ENCODE measurements at places on chromosomes 7 and 10.

DNA sequence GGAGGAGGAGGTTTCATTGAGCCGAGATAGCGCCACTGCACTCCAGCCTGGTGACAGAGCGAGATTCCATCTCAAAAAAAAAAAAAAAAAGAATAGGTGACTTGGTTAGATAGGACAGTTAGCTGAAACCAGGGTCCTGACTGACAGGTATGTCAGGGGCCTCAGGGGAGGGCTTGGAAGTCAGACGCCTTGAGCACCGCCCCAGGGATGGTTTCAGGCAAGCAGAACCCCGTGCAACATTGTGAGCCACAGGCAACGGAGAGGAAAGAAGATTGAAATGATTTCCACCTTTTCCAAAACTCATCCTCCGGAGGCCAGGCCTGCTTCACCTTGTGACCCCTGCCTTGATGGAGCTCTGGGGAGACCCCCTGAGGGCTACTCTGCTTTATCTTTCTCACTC lies 8.6 kb downstream of the UCMA start:
- DNase-seq: no peak

DNA sequence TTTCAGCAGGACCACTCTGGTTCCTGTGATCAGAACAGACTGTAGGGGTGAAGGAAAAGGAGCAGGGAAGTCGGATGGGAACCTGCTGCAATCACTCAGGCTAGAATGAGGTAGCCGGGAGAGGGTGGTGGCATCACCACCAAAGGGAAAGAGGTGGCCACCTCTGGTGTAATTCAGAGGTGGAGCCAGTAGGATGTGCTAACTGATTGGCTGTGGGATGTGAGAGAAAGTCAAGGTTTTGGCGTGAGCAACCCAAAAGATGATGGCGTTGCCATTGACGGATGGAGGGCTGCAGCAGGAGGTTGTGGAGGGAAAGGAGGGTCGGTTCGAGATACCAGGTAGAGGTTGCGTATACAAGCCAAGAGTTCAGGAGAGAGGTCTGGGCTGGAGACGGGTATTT lies 7.4 kb upstream of the VSIR start:
- DNase-seq: no peak

DNA sequence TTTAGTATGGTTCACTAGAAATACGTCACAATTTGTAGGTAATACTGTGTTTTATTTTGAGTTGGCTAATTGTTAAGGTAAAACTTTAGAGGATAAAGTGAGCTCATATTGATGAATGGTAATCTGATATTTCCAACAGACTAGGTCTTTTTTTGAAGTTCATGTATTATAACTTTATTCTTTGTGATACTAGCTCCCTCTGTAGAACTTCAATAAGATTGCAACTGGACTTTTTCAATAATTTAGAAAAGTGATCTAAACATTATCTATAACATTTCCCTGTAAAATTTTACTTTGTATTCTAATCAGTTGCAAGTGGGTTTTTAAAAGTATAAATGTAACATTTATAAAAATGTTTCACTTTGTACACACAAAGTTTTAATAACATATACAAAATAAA lies 83.5 kb downstream of the ADK start:
- DNase-seq: no peak

- DNase-seq: no peak
These were observed 94.9 kb upstream of the PRSS1 start for GRCh38 chr7:142654398-142654797.

- DNase-seq: no peak
These were observed 304.2 kb downstream of the SDK1 start for GRCh38 chr7:3605222-3605621.

GRCh38 chr7:3916146-3916545 lies 615.1 kb downstream of the SDK1 start:
- no peak for DNase-seq

DNA sequence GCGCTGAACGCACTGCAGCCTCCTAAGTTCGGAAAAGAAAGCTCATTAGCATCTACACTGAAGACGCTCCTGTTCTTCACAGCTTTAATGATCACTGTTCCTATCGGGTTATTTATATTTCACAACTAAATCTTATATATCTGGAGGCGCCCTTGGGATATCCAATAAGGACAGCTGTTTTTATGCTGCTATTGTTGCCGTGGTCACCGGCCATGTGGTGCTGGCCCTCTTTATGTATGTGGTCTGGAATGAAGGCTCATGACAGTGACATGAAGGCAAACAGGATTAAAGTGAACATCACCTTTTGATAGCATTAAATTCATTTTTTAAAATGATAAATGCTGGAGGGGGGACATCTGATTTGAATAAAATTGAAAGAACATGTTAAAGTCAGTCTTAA lies 8.8 kb downstream of the BLVRA start:
- DNase-seq: no peak

DNA sequence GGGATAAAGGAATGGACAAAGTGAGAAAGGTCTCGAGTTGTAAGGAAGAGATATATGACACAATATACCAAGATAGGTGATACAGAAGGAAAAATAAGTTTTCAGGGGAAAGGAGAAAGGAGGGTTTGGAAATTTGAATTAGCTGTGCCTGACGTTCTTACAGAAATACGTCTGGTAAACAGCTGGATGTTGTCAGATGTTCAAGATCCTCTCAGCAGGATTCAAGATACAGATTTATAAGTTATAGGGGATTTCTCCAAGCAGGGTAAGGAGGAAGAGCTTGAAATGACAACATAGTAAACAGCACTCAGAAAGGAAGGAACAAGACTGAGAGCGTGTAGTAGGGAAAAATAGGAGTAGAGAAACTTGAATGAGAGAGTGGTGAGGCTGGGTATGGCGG lies 1184.1 kb downstream of the TYW1 start:
- DNase-seq: no peak

DNA sequence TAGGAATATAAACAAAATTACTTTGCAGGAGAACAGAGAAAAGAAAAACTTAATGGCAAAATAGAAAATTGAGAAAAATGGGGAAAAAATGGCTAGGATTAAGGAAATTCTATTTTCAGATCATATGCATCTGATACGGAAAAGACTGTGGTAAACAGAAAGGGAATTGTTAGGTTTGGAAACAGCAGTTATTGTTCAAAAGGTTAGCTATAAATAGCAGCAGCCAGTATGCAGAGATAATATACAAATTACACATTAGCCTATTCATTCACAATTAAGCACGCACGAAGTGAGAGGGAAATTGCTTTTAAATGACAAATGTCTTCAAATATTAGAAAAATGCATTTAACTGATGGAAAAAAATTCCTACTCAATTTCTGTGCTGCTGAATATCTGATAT lies 224.1 kb upstream of the FAM3C start:
- DNase-seq: no peak

DNA sequence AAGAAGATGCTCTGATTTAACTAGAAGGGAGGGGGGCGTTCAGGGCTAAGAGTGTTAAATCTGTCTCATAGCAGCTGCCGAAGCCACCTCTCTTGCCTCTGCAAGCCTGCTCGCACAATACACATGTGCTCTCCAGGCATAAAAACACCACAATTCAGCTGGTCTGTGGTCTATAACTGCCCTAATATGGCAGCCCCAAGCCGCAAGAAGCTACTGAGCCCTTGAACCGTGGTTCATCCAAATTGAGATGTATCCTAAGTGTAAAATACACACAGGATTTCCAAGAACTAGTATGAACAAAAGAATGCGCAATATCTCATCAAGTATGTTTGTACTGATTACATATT lies 70.8 kb upstream of the FGFR2 start:
- no peak for DNase-seq

DNA sequence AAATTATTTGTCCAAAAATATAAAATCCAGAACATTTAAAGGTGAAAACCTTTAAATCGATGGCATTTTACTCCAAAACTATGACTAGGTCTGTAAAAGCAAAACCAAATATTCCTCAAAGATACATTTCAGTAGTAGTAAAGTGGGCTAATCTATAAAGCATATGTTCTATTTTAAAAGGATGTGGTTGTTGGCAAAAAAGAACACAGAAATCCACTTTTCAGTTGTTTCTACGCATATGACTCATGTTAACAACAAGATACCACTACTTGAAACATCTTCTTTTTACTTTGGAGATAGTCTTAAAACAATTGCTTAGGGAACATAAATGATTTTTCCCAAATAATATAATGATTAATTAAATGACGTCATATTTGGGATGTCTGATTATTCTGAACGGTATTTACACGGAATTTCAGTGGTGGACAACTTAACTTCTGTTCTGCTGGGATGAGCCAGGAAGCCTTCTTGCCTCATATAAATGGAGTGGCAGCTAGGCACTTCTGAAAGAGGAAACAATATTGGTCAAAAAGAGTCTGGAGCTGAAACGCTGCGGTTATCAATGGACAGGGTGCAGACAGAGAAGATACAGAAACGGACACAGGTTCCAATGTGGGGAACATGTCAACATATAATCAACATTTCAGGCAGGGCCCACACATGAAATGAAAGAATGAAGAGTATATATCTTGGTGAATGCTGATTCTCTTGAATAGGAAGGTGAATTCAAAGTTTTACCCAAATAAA lies 78.5 kb downstream of the ETV1 start:
- no peak for DNase-seq

- no peak for DNase-seq
These were observed 4.9 kb downstream of the PRTFDC1 start for GRCh38 chr10:24947304-24948097.

DNA sequence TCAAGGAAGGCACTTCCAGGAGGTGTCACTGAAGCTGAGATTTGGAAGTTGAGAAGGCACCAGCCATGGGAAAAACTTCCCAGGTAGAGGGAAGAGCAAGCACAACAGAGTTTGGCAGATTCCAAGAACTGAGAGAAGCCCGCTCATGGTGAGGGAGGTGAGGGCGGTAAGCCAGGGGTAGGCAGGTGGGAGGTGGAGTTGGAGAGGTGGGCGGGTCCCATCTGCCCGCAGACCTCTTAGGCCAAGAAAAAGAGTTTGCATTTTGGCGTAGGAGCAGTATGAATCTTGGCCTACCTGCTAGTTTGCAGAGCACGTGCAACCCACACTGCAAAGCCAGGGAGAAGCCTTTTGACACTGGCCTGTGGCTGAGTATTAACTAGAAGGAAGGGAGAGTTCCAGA lies 18.8 kb downstream of the FRMPD2 start:
- no peak for DNase-seq

GRCh38 chr10:10826125-10826524 lies 191.5 kb upstream of the CELF2 start:
- no peak for DNase-seq

- no peak for DNase-seq
These were observed 45.8 kb upstream of the GLCCI1 start for GRCh38 chr7:7922684-7923385.

GRCh38 chr7:105098863-105099515 lies 85.0 kb downstream of the KMT2E start:
- DNase-seq: no peak

GRCh38 chr7:2201128-2201527 lies 31.6 kb downstream of the MAD1L1 start:
- DNase-seq: no peak

DNA sequence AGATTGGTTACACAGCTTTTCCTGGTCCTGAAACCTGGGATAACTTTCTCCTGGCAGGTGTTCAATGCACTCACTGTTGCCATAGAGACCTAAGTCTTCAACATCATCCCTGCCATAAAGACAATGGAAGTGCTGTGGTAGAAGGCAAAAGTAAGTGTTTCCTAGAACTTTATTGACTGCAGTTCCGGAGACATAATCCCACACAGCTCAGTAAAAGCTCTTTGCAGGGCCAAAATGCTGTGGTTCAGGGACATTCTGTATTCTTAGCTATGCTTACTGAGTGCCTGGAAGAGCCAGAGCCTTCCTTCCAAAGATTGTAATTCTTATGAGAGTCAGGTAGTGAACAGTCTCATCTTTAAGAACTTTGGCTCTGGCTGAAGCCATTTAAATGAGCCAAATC lies 5.3 kb downstream of the WIPF3 start:
- no peak for DNase-seq

DNA sequence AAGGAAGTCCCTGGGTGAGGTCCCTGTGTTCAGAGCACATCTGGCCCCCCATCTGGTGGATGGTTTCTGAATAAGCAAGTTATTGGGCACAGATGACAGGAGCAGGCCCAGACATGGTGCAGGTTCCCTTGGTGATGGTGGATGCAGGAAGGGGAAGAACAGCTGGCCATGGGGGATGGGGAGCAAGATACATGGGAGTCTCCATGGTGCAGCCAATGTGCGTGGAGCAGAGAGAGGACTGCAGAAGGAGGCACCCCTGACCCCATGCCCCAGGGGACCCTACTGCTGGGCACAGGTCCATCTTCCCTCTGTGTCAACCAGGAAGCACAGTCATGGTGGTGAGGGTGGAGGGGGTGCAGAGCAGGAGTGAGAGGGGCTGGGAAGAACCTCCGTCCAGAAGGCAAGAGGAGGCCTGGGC lies 43.8 kb upstream of the RABGEF1 start:
- no peak for DNase-seq

DNA sequence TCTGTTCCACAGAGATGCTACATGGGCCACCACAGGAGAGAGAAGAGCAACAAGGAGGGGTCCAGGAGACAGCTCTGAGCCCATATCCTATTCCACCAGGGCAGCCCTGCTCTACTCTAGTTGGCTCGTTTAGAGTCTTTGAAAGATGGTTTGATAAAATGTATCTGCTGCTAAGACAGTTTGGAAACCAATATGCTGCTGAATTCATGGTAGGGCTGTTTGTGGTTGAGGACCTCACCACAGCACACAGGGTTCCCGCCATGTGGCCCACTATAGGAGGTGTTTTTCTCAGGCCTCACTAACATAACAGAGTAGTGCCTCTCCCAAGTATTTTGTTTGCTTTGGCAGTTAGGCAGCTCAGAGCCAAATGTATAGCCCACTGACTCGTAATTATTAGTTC lies 35.8 kb upstream of the ZC3HAV1L start:
- no peak for DNase-seq

GRCh38 chr10:22740180-22740579 lies 25.8 kb upstream of the PIP4K2A start:
- DNase-seq: no peak

DNA sequence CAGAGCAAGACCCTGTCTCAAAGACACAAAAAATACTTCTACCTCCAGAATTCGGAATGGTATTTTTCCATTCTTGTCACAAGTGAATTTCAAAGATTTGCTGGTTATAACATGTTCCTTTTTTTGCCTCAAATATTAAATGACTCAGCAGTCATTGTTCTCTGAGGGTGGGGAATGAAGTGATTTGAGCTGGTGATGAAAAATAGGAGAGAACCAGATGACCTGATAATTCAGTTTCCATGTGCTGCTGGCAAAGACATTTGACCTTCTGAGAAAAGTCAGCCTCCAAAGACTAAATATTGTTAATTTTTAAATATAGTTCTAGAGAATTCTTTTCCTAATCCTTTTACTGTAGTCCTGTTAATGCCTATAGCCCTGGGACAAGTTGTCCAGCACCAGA lies 78.9 kb downstream of the CACNB2 start:
- DNase-seq: no peak

- DNase-seq: no peak
These were observed 55.7 kb downstream of the GSDME start for GRCh38 chr7:24701261-24702235.

Data from anterior cingulate cortex (tissue), 58 donors.